Right forelimb (tissue), 1 donor: ENCODE measurements at places on chromosomes 11 and 22.

GRCh38 chr11:119874660-119875238 lies 145.7 kb upstream of the NECTIN1 start:
- no peak for DNase-seq

- no peak for DNase-seq
Observed at GRCh38 chr22:17774206-17774925, at the start of gene BID. TSS of gene BID (minus strand) at chr22:17774469. CDS start at chr22:17750116, 24,353 bp downstream.

DNA sequence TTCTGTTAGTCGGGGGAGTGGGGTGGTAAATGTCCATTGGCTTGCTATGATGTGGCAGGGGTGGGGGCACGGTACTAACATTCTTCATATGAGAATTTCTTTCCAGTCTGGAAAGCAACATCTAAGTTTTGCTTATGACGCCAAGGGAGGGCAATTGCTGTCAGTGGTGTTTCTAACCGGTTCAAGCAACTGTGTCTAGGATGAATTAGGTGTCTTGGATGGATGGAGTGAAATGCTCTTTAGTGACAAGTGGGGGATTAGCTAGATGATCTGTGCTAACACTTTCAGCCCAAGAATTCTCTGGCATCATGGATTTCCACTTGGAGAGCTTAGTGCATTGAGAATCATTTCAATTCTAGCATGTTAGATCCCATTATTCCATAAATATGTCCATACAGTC lies 262.6 kb upstream of the SORL1-AS1 start:
- DNase-seq = no peak

DNA sequence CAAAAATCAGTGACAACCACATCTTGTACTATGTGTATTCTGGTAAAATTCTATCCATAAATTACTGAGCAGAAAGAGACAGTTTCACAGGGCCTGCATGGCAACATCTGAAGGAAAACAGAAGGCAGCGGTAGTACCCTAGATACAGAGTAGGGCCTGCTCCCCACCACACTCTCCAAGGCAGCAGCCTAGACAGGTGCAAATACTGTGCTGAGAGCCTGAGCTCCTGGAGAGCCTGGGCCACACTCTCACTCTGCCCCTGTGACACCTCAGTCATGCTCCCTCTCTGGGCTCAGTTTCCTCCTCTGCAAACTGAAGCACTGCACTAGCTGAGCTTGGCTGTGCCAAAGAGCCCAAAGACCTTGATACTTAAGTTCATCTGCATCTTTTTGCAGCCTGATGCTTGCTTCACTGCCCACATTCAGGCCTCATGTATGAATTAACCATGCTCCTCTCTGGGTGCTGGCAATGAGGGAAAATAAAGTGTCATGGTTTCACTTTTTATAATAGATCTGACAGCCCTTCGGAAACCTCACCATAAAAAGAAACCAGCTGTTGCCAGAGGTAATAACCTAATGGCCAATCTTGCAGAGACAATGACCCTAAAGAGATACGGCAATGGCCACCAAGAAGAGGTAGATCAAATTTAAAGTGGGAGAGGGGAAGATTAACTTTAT lies 104.7 kb downstream of the PLEKHA7 start:
- no peak for DNase-seq

DNA sequence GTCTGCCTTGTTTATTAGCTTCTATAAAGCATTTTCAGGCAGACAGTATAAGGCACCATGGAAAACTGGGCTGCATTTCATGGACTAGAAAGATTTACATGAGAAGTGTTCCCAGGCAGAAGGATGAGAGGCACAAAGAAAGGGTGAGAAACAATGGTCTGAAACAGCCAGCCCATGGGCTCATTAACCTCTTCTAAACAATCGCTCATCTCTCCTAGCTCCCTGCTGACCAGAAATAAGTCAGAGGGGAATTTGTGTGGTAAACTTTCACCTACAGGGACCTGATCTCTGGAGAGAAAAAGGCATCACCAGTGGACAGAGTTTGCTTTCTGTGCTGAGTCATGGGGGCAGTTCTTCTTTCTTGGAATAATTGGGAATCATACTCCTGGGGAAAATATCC lies 51.8 kb upstream of the KIRREL3 start:
- no peak for DNase-seq

DNA sequence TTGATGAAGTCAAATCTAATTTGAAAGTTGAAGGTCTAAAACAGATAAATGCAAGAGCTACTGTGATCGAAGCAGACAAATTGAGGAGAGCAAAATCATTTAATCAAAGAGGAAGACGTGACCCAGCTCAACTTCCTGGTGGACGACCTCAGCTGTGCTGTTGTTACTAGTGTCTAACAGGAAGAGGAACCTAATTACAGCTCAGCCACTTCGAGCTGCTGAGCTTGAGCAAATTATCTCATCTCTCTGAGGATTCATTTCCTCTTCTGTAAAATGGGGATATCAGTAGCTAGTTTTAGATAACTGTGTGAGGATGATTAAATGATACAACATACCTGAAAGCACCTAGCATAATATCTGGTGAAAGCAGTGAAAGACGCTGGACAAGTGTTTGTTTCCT lies 48.6 kb upstream of the OLFML1 start:
- DNase-seq = no peak

DNA sequence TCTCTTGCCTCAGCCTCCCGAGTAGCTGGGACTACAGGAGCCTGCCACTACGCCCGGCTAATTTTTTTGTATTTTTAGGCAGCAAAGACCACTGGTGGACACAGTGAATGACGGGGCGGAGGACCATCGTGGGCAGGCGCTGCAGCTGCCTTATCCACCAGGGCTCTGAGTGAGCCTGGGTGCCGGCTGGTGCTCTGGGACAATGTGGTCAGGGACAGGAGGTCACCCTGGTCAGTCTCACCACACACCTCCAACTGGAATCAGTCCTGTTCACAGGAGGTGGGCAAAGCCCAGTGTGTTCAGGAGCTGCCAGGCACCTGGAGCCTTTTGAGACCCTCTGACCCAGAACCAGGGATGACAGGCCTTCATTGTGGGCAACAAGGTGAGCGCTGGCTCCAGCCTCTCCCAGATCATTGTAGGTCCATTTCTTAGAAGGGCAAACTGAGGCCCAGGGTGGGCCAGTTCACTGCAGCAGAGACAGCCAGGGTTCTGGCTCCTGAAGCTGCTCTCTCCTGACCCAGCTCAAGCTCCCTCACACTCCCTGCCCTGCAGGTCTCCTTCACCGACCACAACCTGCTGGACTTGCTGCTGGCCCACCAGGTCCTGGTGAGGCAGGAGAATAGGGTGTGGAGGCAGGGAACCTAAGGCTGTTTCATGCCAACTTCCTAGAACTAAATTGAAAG lies 15.7 kb upstream of the CABP2 start:
- DNase-seq = no peak

DNA sequence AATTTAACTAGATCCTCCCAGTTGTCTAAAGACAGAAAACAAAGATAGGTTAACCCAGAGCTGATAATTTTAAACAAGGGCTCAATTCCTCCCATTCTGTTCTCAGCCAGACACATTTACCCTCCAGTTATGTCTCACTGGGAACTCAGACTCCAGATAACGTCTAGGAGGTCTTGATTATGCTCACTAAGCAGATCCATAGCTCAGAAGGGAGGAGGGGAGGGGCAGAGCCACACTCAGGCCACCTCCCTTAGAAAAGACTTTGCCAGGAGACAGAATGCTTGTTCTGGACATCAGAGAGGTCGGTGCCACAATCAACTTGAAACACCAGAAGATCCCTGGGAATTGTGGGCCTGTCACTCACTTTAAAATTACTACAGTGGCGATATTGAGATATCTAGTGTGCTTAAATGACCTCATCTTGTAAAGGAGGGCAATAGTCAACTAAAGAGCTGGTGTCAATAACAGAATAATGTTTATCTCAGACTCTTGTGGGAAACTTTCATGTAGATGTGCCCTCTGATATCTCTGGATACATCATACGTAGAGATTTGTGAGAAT lies 29.8 kb upstream of the SLC25A1 start:
- no peak for DNase-seq

DNA sequence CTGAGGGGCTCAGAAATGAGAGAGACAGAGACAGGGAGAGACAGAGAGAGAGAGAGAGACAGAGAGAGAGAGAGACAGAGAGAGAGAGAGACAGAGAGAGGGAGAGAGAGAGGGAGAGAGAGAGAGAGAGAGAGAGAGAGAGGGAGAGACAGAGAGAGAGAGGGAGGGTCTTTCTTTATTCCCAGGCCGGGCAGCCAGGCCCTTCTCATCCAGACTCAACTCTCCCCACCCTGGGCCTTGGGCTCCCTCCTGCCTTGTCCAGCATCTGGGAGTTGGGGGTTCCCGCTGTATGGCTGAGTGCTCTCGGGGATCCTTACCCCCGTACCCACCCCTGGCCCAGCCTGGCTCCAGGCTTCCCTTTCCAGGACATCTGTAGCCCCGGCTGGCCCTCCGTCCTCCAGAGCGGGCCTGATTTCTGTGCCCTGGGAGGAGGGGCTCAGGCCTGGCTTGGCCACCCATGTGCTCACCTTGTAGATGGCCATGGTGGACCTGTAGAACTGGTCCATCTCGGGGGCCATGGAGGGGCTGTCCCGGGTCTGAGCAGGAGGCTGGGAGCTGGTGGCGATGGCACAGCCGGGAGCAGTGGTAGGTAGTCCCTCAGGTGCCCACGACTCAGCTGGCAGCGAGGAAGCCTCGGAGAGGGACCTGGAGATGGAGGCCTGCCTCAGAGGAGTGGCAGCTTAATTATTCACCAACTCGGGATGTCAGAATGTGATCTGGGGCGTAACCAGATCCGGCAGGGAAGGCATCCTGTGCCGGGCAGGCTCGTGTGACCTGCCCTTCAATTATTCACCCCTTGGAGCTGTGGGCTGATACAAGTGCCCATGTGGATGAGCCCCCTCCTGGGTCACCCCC lies at the start of gene BAIAP2L2:
TSS of gene BAIAP2L2 (minus strand) at position 677 of the 855 bp plus-strand sequence. CDS start at position 518, 159 bp downstream.
- peak; percentile 39 for DNase-seq

- no peak for DNase-seq
Observed at GRCh38 chr11:62462508-62462892, 43.7 kb downstream of the SCGB1A1 start.

DNA sequence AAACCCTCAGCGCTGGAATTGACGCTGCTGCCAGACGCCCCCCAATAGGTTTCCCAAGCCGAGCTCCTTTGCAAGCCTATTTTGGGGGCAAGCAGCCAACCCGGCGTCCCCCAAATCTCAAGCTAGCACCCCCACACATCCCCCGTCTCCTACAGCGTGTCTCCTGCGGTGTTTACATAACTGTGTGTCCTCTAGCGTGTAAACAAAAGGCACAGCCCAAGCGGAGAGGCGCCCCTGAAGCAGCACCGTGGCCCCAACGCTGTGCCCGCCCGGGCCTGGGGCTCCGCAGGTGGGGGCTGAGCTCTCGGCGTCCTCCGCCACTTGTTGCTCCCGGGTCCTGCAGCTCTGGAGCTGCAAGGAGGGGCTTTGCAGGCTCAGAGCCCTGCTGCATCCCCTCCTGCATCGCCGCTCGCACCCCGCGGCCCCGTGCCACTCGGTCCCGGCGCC lies 1.6 kb downstream of the CADM1 start:
- DNase-seq = no peak

DNA sequence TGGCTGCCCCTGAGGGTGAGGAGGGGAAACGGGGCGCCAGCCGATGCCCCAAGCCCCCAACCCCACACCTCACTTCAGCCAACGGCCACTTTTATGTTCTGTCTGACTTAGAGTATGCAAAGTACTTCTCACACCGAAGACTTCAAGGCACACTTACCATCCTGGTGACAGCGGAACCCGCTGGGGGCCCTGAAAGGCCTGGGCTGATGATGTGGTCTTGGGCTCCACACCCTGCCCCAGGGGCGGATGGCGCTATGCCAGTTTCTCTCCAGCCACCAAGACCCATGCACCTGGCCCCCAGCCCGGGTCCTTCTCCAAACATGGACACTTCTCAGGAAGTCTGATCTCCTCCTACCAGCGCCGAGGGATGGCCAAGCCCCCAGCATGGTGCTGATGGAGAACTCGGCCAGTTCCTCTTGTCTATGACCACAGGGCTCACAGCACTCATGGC lies 175.4 kb downstream of the CTTN start:
- DNase-seq = no peak

DNA sequence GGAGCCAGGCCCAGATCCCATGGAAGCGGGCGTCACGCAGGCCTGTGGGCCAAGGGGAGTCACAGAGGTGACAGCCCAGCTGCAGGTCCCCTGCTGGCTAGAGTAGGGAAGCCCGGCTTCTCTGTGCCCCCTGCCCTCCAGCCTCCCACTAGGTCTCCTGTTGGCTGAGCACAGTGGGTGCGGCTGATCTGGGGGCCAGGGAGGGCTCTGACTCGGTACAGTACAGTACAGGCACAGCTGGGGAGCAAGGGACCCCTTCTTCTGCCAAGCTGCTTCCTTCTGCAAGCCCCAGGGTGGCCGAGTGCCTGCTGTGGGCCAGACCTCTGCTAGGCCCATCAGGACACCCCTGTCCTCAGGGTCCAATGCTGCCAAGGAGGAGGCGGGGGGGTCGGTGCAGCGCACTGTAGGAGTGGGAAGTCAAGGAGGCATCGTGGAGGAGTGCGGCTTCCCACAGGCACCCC lies 10.1 kb downstream of the SUSD2 start:
- DNase-seq = no peak

DNA sequence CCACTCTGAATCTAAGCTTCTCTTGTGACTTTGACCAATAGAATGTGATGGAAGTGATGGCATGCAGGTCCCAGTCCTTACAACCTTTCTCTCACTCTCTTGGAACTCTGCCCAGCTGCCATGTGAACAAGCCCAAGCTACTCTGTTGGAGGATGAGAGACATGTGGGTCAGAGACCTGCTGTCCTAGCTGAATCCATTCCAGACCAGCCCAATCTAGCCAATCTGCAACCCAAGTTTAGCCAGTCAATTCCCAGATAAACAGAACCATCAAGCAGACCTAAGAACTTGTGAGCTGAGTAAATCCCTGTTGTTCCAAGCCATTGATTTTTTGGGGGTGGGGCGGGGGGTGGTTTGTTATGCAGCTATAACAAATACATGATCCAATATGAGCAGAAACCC lies 69.2 kb upstream of the GRK3 start:
- no peak for DNase-seq

DNA sequence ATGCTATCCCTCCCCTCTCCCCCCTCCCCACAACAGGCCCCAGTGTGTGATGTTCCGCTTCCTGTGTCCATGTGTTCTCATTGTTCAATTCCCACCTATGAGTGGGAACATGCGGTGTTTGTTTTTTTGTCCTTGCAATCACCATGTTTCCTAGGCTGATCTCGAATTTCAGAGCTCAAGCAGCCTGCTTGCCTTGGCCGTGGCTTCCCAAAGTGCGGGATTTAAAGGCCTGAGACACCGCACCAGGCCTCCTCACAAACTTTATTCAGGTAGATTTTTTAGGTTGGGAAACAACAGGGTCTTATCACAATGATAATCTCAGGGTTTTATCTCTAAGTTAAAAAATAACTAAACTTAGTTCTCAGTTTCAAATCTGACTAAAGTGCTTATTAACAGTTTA lies 125.4 kb downstream of the LUZP2 start:
- DNase-seq = no peak

GRCh38 chr11:17978553-17979287 lies 34.1 kb downstream of the SERGEF start:
- peak; percentile 50 for DNase-seq

- DNase-seq = no peak
Observed at GRCh38 chr11:78224906-78225420, 36.2 kb downstream of the USP35 start.

- DNase-seq = no peak
Observed at GRCh38 chr11:130181295-130182272, 22.0 kb downstream of the ST14 start.
